Psoas muscle (tissue), 8 donors: ENCODE measurements at places on chromosomes 13 and 19.

- DNase-seq, result peak; percentile 28
These were observed 173.1 kb upstream of the RFC3 start for GRCh38 chr13:33644581-33645543.

GRCh38 chr13:44271915-44272341 lies 101.7 kb upstream of the SERP2 start:
- peak; percentile 80 for DNase-seq

DNA sequence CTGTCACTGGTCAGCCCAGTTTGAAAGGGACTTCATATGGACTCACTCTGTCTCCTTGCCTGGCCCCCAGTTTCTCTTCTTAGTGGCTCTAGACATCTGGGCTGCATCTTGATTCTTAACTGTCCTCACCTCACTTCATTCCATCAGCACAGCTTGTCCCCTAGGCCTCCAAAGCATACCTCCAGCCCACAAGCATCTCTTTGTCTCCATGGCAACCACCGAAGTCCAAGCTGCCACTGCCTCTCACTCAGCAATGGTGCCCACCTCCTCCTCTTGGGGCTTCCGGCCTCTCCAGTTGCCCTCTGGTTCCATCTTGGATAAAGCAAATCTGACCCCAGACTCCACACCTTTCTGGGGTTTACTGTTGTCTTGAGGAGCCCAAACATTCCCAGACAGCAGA lies 9.9 kb upstream of the KLHL26 start:
- DNase-seq, result no peak

GRCh38 chr13:43431841-43432240 lies 354.9 kb downstream of the ENOX1 start:
- no peak for DNase-seq

GRCh38 chr13:71306821-71307220 lies 560.2 kb downstream of the DACH1 start:
- DNase-seq, result no peak

DNA sequence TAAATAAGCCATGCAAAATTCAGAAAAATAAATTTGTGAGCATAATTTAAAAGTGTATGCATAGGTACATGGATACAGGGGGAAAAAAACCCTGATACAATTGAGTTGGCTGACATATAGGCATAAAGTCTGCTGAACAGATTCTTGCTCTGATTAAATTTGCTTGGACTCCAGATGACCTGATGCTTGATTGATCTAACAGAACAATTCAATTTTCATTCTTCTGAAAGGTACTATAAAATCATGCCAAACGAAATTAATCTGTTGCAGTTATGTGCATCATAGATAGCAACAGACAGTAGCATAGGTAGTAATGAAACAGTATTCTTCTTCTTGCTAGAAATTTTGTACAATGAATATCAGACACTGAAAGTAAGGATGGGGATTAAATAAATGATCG lies 578.2 kb upstream of the SLITRK6 start:
- no peak for DNase-seq

- no peak for DNase-seq
These were observed 224.2 kb upstream of the STARD13 start for GRCh38 chr13:33509642-33510229.

DNA sequence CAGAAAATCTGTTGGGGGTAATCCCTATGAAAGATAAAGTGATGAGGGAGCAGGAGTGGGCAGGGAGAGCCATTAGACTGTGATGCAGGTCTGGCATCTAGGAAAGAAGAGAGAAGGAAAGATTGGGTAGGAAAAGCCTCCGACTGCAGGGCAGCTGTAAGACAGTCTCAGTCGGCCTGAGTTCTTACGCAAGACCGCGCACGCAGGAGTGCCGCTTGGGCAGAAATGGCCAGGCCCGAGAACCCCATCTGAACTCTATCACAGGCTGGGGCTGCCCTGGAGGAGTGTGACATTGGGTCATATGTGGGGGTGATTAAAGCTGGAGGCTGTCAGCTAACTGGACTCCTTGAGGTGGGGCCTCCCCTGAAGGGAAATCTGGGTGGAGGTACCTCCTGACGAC lies 13.9 kb upstream of the FBXL3 start:
- no peak for DNase-seq

GRCh38 chr13:91513790-91514189 lies 115.4 kb downstream of the GPC5 start:
- DNase-seq, result no peak

DNA sequence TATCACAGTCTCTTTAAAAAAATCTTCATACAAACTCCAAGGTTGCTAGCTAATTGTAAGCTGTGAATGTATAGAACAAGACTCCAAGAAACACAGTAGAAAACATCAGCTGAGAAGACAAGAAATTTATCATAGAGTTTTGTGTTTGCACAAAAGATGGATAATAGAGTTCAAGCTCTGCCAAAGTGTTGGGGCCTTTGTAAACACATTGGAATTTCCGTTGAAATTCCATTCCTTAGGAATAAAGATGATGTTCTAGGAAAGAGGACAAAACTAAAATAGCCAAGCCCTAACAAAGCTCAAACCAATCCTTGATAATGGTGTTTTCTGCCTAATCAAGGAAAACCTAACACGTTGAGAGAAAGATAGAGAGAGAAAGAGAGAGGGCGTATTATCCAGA lies 20.6 kb downstream of the LRRC63 start:
- DNase-seq, result no peak

DNA sequence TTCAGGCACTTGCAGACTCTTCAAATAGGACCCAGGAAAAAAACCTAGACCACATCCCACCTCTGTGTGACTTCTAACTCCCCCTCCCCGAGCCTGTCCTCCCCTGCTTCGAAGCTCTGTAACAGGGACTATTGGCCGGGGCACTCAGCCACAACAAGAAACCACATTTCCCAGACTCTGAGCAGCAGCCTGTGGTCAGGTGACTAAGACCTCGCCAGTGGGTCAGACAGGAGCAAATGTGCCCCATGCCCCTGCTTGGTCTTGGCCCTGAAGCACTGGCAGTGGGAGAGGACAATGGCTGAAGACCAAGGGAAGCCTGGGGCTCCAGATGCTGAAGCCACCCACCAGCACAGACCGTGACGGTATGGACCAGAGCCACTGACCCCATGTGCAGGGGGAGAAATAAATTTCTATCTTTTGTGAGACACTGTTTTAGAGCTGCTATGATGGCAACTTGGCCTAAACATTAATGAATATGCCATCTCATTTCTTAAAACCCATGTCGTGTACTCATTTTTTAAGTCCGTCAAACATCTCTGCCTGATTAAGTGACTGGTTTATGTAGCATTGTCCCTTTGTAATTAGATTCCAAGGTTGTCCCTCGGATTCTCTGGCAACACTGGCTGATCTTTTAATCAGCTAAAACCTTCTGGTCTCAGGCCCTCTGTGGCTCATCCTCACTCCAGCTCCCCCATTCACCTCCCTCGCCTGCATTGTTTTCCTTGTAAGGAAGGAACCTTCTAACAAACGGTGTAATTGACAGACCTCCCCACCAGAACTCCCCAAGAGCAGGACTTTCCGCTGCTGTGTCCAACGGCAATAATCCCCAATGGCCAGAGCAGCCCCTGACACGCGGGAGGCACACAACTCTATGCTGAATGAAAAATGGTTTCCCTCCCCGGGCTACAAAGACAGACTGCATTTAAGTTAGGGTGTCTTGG lies 98.4 kb downstream of the STK24 start:
- DNase-seq, result no peak

GRCh38 chr13:109333893-109334651 lies 452.3 kb downstream of the IRS2 start:
- no peak for DNase-seq

GRCh38 chr13:50599046-50599445 lies 244.4 kb downstream of the DLEU7 start:
- no peak for DNase-seq

- no peak for DNase-seq
These were observed 384 bp downstream of the TRAPPC2B start for GRCh38 chr19:57363688-57364181.

DNA sequence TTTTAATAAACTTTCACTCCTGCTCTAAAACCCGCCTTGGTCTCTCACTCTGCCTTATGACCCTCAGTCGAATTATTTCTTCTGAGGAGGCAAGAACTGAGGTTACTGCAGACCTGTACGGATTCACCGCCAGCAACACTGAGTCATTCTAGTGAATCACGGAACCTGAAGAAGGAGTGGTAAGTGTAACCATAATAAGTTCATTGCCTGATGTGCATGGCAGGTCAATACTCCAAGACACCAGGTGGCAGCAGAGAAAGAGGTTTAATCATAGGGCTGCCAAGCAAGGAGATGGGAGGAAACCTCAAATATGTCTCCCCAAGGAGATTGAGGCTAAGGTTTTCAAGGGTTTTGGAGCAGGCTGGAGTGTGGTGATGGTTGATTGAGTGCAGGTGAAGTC lies 204.3 kb upstream of the IPO5 start:
- no peak for DNase-seq

GRCh38 chr13:103277959-103278694 lies 211.9 kb upstream of the SLC10A2 start:
- no peak for DNase-seq

DNA sequence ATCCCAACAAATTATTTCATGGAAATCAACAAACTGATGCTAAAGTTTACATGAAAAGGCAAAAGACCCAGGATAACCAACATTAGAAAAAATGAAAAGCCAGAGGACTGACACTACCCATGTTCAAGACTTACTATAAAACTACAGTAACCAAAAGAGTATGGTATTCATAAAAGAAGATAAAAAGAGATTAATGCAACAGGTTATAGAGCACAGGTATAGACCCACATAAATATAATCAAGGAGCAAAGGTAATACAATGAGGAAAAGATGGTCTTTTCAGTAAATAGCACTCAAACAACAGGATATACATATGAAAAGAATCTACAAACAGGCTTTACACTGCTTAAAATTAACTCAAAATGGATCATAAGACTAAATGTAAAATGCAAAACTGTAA lies 1342.7 kb downstream of the UQCRFS1 start:
- no peak for DNase-seq

DNA sequence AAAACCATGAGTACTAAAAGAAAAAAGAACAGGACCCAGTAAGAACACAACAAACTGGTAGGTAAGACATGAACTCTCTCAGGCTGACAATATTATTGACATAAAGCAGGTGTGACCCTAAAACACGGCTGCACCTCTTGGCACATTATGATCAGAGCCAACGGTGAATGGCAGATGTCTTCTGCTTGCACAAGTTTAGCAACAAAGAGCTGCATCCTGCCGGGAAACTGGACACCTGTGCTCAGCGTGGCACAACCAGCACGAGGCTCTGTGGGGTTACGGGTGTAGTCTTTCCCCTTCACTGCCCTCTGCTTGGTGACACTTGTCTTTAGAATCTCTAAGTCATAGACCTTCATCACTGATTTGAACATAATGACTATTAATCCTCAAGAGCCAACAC lies 97.9 kb downstream of the DOCK9 start:
- DNase-seq, result peak; percentile 57

- no peak for DNase-seq
These were observed 9.3 kb upstream of the LAIR1 start for GRCh38 chr19:54373781-54374631.

- DNase-seq, result no peak
These were observed 4.2 kb downstream of the SLC7A9 start for GRCh38 chr19:32865326-32865725.

GRCh38 chr13:67772807-67773453 lies 542.8 kb upstream of the PCDH9 start:
- DNase-seq, result no peak

- DNase-seq, result peak; percentile 63
These were observed 11.8 kb downstream of the CCDC97 start for GRCh38 chr19:41321600-41322270.

DNA sequence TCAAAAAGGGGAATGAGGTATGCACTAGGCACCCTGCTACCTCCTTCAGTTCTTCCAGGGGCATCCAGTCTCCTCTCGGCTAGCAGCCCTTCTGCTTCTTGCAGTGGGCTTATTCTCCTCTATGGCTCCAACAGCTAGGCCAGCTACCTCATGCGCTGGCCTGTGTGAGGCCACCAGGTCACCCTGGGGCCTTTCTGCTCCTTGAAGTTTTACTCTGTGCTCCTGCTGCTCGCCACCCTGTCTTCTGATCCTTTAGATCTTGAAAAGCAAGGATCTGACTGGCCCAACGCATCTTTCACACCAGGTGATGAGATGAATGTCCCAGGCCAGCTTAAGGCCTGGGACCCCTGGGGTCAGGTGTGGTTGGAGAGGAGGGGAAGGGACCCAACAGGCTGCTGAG lies 66.2 kb downstream of the RUBCNL start:
- DNase-seq, result no peak

- no peak for DNase-seq
These were observed 126.6 kb downstream of the AKAP11 start for GRCh38 chr13:42398533-42398932.

- DNase-seq, result peak; percentile 52
These were observed 550 bp downstream of the CERS4 start for GRCh38 chr19:8209462-8210378.

GRCh38 chr19:58319241-58319640 lies 7.6 kb upstream of the ZSCAN22 start:
- DNase-seq, result no peak

GRCh38 chr19:4014541-4015491 lies 7.3 kb downstream of the PIAS4 start:
- DNase-seq, result peak; percentile 55

- no peak for DNase-seq
These were observed 30.1 kb downstream of the ZC3H13 start for GRCh38 chr13:46022481-46022880.

- no peak for DNase-seq
These were observed 22.8 kb upstream of the NMRK2 start for GRCh38 chr19:3910105-3910504.

GRCh38 chr19:9156304-9156703 lies 16.1 kb downstream of the ZNF317 start:
- DNase-seq, result no peak

DNA sequence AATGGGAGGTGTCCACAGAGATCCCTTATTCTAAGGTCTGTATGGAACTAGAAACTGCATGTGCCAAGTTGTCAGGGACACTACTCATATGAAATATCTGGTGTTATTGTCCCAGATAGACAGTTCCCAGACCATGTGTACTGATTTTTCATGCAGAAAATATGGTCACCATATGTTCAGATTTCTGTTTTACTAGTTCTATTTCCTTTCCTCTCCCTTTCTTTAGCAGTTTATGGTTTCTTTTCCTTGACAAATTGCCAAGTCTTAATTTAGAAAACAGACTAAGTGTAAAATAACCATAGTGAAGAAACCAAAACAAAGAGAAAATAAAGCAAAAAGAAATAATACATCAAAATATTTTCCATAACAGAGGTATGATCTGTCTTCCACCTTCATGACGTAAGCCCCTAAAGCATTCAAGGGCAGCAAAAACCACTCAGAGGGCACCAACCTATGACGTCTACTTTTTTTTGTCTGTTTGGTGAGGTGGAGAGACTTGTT lies 248.5 kb downstream of the KCTD12 start:
- no peak for DNase-seq
